PC-9 (cell line): ENCODE measurements at places on chromosomes 4 and X. TPM values are rescaled to one million over a fixed set of nuclear protein-coding genes. Genes with fewer than 3 reads are reported as not detected.

TMEM156 gene
- 20.1 and 29.3 TPM in 2 replicates for total RNA-seq

DNA sequence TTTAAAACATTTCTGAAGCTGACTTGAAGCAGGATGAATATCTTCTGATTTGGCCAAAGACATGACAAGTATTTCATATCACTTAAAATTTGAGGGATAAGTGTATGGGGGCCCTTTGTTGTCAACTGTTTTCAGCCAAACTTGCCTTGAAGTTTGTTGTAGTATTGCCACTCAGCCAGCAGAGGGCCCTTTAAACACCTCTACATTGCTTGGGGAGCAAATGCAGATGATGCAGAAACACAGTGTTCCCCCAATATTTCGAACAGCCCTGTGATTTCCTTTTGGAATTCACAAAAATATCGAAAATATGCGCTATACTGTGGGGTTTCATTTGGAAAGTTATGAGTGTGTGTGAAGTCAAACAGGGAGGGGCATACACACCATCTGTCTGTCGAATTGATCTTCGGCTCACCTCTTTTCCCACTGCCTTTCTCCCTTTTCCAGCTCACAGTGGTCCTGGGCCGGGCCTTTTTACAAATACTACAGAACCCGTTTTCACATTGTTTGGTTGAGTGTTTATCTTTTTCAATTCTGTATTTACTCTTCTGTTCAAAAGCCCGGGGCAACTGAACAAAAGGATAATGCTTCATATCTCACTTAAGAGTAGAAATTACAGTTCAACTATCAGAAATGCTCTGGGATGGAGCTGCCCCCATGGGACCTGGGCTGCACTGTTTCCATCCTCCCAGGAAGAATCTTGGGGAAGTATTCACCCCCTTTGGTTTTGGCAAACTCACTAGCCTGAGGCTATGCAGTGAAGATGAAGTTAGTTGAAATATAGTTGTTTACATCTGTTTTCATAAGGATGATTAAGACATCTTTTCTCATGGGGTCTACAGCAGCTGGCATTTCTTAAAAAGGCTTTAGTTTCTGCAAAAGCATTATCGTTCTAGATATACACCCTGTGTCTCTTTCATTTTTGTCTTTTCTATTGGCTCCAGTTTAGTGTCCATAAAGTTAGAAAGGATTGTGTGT lies 137.6 kb downstream of the EGF start:
- H3K27ac ChIP-seq, result no peak overlapping the region
- no peaks in the 10 kb centered on the region for H3K36me3 ChIP-seq
- no peaks in the 10 kb centered on the region for H3K27me3 ChIP-seq
- DNase-seq, result no peak
- H3K4me3 ChIP-seq, result no peak overlapping the region

- no peak overlapping the region for H3K27ac ChIP-seq
- H3K27me3 ChIP-seq, result no peaks in the 10 kb centered on the region
- no peaks in the 10 kb centered on the region for H3K36me3 ChIP-seq
- H3K4me3 ChIP-seq, result no peak overlapping the region
- DNase-seq, result no peak
- no peaks in the 10 kb centered on the region for H3K4me1 ChIP-seq
These were observed 62.6 kb upstream of the CLNK start for GRCh38 chr4:10747186-10747585.

CCDC149 gene
- total RNA-seq, result 8.1 and 9.8 TPM in 2 replicates

BST1 gene
- total RNA-seq, result 0.31 TPM in 1 of 2 replicates, not detected in the other

VCX3B gene
- total RNA-seq, result 0.93 and 1.2 TPM in 2 replicates

GRCh38 chrX:69510137-69510715 lies 6.1 kb downstream of the NALF2 start:
- H3K36me3 ChIP-seq, result no peaks in the 10 kb centered on the region
- no peak overlapping the region for H3K27ac ChIP-seq
- H3K4me3 ChIP-seq, result no peak overlapping the region
- H3K27me3 ChIP-seq, result no peaks in the 10 kb centered on the region

DNA sequence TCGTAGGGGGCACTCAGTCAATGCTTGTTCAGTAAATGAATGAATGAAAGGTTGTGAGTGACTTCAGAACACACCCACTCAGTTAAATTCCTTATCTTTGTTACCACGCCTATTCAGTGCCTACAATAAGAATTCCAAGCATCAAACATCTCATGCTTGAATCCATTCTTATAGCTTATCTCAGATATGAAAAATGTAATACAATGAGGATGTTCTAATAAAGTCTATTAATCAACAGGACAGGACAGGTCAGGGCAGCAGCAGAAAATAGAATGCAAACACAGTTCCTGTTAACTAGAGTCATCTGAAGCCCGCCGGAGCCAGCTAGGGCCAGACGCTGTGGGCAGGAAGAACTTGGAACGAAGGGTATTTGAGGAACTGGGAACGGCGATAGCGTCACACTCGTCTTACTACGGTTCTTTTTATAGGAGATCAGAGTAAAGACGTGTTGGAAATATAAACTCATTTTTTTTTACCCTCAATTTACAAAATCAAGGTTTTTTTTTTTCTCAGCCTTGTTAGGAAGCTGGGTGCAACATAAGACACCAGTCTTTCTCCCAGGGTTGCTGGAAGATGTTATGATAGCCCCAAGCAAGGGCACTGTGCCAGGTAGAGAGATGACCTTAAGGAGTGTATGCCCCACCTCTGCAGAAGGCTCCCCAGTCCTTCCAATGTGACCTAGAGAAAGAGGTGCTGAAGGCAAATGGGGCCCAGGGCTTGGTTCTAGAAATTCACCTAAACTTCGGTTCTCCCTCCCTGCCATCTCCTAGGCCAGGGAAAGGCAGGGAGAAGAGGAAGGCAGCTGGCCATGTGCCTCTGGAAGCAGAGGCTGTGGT lies 48.3 kb downstream of the SEL1L3 start:
- no peak overlapping the region for H3K27ac ChIP-seq
- 0 out of 2 replicates have a peak, but pooled peaks cover 5% of the 10 kb centered on the region for H3K36me3 ChIP-seq
- no peaks in the 10 kb centered on the region for H3K4me1 ChIP-seq
- no peak for DNase-seq

RTL9 gene
- total RNA-seq, result 0.79 TPM in 1 of 2 replicates, not detected in the other

DNA sequence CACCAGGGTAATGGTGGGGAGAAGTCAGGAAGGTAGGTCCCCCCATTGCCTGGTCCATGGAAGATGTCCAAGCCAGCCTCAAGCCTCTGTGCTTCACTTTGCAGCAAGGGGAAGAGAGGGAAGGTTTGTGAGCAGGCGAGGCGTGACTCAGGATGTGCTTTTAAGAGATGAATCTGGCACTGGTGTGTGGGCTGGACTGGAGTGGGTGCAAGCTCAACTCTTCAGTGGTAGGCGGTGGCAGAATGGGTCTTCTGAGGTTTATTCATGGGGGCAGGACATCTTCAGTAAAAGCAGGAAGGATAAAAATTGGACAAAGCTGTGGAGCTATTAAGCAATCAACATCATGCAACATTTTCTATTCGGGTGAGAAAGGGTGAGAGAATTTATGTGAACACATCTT lies 19.4 kb downstream of the GPM6B start:
- no peaks in the 10 kb centered on the region for H3K36me3 ChIP-seq
- peaks cover 9% of the 10 kb centered on the region; the same call in 1 of the 2 replicates for H3K27me3 ChIP-seq
- H3K27ac ChIP-seq, result no peak overlapping the region
- H3K4me1 ChIP-seq, result no peaks in the 10 kb centered on the region
- no peak overlapping the region for H3K4me3 ChIP-seq
- no peak for DNase-seq

DNA sequence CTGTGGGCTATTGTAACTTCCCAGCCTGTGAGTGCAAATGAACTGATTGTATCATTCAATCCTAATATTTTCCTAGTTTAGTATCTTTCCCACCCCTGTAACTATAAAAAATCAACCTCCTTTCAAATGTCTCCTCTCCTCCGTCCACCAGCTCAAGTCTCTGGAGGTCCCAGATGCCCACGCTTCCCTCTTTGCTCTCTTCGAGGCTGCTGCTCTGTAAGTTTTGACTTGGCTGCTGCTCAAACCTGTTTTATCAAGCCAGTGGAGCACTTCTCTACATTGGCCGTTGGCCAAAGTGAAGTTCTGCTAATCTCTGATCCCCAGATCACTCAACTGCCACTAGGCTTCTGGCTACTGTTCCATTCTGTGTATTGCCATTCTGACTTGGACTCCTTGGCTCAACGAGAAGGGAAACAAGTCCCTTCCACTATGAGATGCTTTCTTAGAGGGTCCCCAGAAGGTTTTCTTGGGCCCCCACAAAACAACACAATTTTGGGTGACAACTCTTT lies 60.7 kb upstream of the RAPGEF2 start:
- no peak for DNase-seq
- no peak overlapping the region for H3K27ac ChIP-seq
- no peaks in the 10 kb centered on the region for H3K36me3 ChIP-seq
- no peaks in the 10 kb centered on the region for H3K4me1 ChIP-seq

DNA sequence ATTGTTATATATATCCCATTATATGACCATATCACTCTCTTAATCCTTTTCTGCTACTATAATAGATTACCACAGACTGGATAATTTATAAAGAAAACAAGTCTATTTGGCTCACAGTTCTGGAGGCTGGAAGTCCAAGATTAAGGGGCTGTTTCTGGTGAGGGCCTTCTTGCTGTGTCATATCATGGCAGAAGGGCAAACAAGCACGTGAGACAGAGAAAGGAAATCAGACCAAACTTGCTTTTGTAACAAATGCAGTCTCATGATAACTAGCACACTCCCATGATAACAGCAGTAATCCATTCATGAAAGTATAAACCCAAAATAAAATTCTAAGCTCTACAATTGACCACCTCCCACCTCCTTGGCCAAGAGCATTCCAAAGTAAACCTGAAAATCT lies 16.3 kb upstream of the TAB3 start:
- no peak overlapping the region for H3K27ac ChIP-seq
- no peaks in the 10 kb centered on the region for H3K27me3 ChIP-seq
- DNase-seq, result no peak
- H3K36me3 ChIP-seq, result no peaks in the 10 kb centered on the region

GRCh38 chrX:13050151-13050550 lies 5.7 kb upstream of the FAM9C start:
- no peak for DNase-seq
- H3K27ac ChIP-seq, result no peak overlapping the region
- no peaks in the 10 kb centered on the region for H3K27me3 ChIP-seq
- H3K36me3 ChIP-seq, result no peaks in the 10 kb centered on the region
- peaks cover 13% of the 10 kb centered on the region; the same call in 1 of the 2 replicates for H3K4me1 ChIP-seq

NEIL3 gene
- total RNA-seq, result 15.0 and 16.2 TPM in 2 replicates

DNA sequence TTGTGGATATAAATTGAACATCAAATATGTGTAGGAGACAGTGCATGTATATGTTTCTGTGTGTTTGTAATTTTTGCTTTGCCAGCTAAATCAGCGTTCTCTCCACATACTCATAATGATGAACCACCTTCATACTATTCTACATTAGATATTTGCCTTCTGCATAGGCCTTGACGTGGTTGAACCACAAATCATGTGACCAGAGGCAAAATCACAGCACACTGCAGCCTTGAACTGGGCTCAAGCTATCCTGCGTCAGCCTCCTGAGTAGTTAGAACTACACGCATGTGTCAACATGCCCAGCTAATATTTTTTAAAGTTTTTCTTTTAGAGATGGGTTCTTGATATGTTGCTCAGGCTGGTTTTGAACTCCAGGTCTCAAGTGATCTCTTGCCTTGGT lies 9.5 kb downstream of the UBQLN2 start:
- H3K27ac ChIP-seq, result no peak overlapping the region
- DNase-seq, result no peak
- peaks cover 15% of the 10 kb centered on the region for H3K36me3 ChIP-seq
- H3K4me3 ChIP-seq, result no peak overlapping the region
- no peaks in the 10 kb centered on the region for H3K27me3 ChIP-seq

OTC gene
- total RNA-seq, result not detected in 2 replicates

GIMD1 gene
- total RNA-seq, result not detected in 2 replicates

GRCh38 chr4:56979421-56980072 lies 851 bp downstream of the POLR2B start:
- H3K36me3 ChIP-seq, result no peaks in the 10 kb centered on the region
- DNase-seq, result no peak
- H3K27ac ChIP-seq, result peak overlapping the region; percentile 84

DNA sequence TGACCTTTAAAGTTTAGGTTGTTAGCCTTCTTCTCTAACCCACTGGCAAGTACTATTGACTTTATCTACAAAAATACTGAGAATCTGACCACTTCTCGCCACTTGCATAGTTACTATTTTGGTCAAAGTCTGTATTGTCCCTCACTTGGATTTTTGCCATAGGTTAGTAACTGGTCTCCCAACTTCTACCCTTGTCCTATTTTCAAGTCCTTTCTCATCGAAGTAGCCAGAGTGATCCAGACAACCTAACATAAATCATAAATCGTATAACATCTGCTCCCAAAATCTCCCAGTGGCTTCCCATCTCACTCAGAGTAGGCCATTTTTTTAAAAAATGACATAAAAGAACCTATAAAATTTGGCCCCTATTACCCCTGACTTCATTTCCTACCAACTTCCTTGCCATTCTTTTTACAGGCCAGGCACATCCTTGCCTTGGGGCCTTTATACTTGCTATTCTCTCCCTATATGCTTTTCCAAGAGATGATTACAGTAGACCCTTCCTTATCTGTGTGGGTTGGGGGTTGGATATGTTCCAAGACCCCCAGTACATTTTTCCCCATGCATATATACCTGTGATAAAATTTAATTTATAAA lies 29.0 kb downstream of the WDFY3 start:
- no peaks in the 10 kb centered on the region for H3K36me3 ChIP-seq
- no peaks in the 10 kb centered on the region for H3K27me3 ChIP-seq
- no peak overlapping the region for H3K27ac ChIP-seq
- DNase-seq, result no peak
- H3K4me3 ChIP-seq, result no peak overlapping the region
- H3K4me1 ChIP-seq, result 0 out of 2 replicates have a peak, but pooled peaks cover 4% of the 10 kb centered on the region

- no peak for DNase-seq
- no peak overlapping the region for H3K27ac ChIP-seq
- no peaks in the 10 kb centered on the region for H3K27me3 ChIP-seq
- no peaks in the 10 kb centered on the region for H3K4me1 ChIP-seq
- no peak overlapping the region for H3K4me3 ChIP-seq
These were observed 5.9 kb downstream of the EDA2R start for GRCh38 chrX:66632981-66633380.

DNA sequence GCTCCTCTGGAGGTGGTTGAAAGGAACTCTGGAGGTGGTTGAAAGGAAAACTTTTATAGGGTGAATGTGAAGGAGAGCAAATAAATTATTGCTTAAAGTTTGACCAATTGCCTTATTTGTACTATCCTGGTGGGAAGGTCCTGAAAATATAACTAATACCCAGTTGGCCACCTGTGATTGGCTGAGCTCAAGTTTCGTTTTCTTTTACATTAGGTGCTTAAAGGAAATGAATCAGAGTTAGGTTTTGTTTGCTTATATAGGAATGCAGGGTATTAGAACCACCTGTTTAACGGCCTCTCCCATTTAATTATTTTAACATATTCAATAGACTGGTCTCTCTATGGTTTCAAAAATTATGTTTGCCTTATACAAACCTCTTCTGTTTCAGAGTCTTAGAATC lies 497.6 kb downstream of the PRR32 start:
- no peaks in the 10 kb centered on the region for H3K4me1 ChIP-seq
- H3K36me3 ChIP-seq, result no peaks in the 10 kb centered on the region
- no peak for DNase-seq
- H3K4me3 ChIP-seq, result no peak overlapping the region
